ENCODE measurements at places on chromosomes 4 and X.

DNA sequence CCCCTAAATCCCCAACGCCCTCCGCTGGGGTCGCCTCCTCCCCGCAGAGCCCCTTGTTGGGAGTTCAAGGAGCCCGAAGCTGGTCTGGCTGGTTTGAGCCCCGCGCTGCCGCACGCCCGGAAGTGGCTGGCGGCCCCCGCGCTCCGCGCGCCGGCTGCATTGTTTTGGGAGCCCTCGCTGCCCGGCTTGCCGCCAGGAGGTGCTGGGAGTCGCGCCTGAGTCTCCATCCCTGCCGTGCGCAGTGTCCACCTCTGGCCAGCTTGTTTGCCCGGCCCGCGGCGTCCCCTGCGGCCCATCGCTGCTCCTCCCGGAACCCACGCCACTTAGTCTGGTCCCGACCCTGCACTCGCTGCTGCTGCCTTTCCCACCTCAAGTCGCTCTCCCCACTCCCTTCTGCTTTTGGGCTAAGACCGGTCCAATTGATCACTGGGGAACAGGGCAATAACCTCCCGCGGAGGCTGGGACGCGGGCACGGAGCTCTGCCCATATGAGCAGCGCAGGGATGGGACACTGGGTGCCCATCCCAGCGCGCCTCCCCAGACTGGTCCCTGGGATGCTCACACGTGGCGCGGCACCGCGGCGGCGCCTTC is 2.2 kb upstream of the SFRP2 start:
- DNase-seq = no peak

DNA sequence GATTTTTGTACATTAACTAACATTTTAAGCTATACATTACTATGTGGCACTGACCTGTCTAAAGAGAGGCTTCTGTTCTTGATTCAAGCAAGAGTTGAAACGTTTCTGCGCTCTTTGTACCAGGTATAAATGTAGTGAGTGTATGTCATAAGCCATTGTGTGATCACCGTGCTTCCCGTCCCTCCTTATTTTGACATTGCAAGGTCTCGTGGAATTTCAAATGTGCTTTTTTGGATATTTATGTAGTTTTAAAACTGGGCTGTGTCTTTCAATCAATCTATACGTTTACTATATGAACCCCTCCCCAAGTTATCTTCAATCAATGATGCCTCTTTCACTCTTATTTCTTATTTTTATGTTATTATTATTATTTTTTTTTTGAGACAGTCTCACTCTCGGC is at the start of gene KLHL15:
TSS of gene KLHL15 (minus strand) at position 101 of the 400 bp plus-strand sequence. CDS start 20,493 bp downstream, outside the sequence.
- DNase-seq = no peak

DNA sequence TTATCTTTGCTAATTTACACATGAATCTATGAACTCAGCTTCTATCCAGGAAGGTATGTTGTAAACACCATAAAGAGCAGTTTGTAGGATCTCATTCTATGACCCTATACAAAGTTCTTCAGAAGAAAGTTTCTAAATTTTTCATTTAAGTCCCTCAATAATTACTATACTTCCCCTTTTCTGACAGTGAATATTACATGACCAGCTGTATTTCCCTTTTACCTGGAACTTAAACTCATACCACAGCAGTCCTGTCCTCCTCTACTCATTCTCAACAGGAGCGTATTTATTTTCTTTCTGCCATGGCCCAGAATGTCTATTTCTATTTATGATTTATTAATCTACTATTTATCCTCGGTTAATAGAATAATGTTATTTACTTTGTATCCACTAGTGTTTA is 15.8 kb downstream of the RASGEF1B start:
- DNase-seq = no peak

GRCh38 chrX:13080128-13080795 is 35.8 kb upstream of the FAM9C start:
- no peak for DNase-seq

- DNase-seq = no peak
Measured at GRCh38 chr4:68152411-68152810, 22.7 kb upstream of the TMPRSS11F start.

DNA sequence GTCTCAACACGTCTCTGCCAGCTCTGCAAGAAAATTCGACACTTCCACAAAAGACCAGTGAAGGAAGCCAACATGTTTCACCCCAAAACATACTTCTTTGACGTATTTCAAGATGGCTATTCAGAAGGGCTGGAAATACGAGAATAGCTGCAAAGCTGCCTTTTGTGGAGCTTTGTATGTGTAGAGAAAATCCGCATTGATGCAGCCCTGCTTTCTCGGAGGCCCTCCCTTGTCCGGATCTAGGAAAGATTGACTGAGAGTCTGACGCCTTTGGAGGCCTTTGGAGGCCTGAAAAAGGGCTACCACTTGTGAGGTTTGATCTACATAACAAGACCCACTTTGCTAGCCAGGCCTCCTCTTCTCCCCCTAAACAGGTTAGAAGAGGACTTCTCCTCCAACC is 12.2 kb downstream of the SAT1 start:
- no peak for DNase-seq

DNA sequence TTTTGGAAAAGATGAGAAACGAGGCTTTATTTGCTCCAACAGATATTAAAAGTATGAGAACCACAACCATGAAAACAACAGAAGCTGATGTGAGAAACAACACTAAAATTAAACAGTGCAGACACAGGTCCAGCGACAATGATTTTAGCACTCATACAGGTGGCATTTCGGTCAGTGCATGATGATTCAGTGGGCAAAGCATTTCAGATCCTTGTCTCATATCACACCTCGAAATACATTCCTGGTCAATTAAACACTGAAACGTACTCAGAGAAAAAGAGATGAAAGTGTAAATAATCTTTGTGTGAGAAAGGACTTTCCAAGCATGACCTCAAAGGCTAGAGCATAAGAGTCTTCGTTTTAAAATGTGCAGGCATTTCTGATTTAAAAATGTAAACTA is 85.2 kb downstream of the ACOX3 start:
- DNase-seq = no peak
